ENCODE measurements at places on chromosomes 5 and 9.

DNA sequence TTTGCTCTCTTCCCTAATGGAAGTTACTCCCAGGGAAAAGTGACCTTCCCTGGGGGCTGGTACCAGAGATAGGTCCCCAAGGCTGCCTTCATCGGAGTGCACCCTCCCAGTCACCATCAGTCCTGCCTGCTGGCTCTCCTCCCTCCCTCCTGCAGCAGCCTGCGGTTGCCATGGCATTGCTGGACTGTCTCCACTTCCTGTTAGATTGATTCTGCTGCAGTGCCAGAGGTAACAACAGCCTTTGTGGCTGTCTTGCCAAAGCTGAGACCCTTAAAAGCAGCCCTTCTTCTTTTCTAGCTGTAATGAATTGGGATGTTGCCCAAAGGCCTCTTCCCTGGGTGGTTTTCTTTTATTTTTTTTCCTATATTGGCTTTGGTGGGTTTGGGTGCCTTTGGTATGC, 78.1 kb upstream of the PRLR start:
- no peak for DNase-seq

GRCh38 chr9:133714606-133715294, 23.4 kb downstream of the SARDH start:
- DNase-seq: peak; percentile 80

DNA sequence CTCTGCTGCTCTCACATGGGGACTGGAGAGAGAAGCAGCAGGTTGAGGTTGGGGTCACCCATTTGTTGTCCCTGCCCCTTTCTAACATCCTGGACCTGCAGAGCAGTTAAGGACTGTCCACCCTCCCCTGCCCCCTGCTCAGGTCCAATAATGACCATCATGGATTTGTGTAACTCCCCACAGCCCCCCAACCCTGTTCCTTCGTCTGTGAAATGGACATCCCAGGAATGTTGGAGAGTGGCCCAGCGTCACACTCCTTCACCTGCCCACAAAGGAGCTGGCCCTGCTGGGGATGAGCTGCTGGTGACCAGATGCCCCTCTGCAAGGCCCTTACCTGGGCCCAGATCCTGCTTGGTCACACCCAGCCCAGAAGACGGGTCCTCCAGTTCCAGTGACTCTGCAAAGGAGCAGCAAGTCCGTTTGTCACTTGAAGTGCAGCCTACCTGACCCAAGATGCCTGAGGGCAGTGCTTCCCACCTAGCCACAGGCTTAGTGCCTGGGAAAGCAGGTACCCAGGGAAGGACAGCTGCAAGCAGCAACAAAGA, 10.4 kb downstream of the CD74 start:
- no peak for DNase-seq

DNA sequence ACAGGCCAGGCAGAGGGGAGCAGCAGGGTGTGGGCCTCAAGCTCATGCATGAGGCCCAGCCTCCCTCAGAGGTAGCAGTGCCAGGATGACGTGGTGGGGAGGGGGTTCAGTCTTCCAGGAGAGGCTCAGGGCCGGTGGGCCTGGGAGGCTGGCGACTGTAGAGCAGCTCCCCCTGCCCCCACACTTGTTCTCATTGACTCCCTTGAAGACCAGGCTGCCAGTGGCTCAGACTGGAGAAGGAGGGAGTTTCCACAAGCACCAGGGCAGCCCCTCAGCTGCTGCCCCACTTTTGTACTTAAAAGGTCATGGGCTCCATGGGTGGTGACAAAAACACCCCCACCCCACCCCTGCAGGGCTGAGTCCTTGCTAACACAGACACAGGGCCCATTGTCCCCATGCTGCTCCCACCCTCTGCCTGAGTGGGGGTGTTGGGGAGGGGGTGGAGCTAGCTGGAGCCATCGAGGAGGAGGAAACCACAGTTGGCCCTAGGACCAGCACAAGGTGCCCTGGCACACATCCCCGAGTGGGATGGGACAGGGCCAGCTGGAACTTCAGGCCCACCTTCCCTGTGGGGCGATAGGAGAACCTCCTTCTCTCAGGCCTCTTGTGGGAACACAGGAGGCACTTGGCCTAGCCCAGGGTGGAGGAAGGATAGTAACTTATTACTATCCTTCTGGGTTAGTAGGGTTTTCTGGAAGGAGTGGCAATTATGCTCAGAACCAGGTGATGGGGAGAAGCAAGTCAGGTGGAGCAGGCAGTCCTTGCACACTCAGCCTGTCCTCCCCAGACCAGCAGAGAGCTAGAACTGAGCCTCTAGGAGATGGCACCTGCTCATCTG, 10.7 kb downstream of the PDLIM4 start:
- DNase-seq: peak; percentile 77

DNA sequence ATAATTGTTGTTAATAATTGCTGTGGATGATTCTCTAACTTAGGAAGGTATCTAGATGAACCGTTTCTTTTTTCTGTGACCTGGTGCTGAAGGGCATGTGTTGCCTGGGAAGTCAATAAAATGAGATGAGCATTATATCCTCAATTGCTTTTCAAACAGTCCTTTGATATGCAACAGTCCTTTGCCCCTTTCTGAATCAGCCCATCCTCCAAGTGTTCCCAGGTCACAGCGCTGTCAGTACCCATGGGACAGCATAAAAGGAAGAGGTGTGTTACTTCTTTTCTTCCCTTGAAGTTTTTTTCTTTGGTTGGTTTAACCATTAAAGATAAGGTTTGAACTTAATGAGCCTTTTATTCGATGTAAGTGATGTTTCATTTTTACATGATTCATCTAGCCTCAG, 651.8 kb downstream of the SEMA5A start:
- no peak for DNase-seq

DNA sequence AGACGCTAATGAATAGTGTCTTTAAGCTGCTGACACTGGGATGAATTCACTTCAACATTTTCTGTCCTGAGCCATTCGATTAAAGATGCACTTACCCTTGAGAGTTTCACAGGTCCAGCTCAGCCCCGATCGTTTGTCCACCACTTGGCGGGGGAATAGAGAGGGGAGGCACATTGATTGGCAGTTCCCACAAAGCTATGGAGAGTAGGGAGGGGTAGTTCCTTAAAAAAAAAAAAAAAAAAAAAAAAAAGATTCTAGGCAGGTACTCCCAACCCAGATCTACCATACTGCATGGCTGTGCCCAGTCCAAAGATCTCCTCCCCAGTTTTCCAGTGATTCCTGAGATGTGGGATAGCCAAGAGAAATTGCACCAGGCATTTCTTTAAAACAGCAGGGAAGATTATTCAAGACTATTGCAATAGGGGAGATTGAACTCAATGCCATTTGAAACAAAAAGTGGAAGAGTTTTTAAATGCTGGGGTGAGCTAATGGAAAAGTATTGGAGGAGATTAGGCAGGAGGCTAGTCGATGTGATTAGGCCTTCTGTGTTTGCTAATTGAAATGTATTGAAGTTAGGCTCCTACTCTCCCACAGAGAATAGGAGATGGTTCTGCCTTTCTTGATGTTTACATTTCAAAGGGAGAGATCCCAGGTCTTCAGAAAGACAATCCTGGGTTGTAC, 2217.4 kb upstream of the WWC1 start:
- no peak for DNase-seq

- no peak for DNase-seq
Observed at GRCh38 chr9:131734781-131735180, 5.1 kb downstream of the RAPGEF1 start.

DNA sequence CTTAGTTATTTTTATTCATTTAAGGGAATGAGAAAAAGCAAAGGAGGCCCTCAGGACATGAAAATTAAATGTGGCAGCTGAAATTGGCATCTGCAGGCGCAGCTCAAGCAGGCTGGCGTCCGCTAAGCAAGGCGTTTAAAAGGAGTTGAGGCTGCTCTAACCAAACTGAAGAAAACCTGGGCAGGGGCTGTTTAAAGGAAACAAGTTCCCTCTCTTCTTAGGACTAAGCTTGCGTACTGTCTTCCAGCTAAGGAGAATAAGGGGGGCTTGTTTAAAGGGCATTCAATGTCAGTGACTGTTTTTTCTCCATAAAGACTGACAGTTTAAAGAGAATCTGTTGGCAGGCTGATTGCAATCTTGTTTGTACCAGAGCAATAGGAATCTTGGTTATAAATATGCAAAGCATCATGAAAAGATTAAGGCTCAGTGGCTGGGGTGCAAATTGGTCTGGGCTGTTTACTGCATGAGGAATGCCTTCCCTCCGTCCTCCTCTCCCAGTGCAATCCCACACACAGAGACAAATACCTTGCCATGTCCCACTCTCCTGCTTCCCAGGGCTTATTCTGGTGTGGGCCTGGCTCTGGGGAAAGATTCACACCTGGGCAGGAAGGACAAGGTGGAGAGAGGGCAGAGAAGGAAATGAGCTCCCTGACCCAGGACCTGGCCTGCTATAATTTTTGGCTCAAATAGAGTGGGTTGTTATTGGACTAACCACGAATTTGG, 85.9 kb upstream of the LIFR start:
- DNase-seq: no peak

DNA sequence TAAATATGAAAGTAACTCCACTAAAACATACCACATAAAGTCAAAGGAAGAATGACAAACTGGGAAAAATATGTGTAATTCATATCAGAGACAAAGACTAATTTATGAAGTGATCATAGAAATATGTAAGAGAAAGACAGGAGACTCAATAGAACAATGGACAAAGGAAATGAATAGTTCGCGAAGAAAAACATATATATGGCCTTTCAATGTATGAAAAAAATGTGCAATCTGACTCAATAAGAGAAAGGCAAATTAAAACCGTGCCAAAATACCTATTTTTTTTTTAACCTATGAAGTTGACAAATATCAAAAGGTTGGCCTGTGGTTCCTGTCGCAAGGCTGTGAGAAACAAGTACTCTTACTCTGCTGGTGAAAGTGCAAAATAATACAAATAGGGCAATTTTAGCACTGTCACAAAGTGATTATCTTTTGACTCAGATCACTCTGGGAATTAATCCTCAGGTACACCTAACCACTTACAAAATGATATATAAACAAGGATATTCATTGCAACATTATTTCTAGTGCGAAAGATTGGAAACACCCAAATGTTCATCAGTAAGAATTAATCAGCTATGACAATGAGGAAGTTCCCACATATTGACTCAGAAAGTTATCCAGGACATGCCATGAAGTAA, 3.7 kb downstream of the C9 start:
- DNase-seq: no peak

DNA sequence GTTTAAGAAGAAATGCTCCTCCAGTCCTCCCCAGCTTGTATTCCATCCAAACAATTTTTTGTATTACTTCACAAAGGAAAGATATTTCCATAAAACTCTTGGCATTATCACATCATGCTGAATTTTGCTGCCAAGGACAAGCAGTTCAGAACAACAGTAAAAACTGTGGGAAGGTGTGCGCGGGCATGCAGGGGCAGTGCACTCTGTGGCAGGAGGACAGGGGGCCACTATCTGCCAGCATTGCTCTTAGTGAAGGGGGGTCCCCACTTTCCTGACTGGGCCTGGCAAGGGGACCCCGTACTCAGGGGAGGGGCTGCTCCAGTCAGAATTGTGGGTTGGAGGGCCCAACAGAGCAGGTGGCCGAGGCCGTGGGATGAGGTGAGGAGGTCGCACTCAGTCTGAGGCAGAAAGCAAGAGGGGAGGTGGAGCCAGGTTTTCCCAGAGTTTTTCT, 32.8 kb downstream of the ANGPTL2 start:
- no peak for DNase-seq

GRCh38 chr9:34106110-34106509, 20.4 kb downstream of the DCAF12 start:
- DNase-seq: no peak

DNA sequence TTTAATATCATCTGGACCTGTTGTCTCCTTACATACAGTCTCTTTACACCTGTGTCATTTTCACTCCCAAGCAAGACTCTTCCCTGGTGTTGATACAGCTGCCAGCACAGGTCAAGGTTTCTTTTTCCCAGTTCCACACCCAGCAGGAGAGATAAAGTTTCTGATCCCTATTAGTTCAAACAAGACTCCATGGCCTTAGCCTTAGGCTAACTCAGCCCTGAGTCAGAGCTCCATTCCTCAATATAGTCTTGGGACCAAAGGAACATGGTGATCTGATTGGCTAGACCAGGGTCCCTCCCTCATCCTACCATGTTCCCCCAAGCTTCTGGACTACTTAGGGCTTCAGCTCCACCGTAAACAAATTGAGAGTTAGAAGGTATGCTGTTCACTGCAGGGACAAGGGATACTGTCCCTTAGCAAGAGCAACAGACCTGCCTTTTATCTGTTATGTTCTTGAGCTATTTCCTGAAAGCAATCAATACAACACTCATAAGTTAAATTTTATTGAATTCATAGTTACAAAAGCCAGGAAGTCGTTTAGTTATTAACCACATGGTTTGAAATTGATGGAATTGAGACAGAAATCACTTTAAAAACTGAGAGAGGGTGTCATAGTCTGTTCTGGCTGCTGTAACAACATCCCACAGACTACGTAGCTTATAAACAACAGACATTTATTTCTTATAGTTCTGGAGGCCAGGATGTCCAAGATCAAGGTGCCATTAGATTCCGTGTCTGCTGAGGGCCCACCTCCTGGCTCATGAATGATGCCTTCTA, 20.5 kb downstream of the SLC1A1 start:
- DNase-seq: no peak
